ENCODE measurements at places on chromosomes 2 and 18. TPM values are rescaled to one million over a fixed set of nuclear protein-coding genes. Genes with fewer than 3 reads are reported as not detected.

DNA sequence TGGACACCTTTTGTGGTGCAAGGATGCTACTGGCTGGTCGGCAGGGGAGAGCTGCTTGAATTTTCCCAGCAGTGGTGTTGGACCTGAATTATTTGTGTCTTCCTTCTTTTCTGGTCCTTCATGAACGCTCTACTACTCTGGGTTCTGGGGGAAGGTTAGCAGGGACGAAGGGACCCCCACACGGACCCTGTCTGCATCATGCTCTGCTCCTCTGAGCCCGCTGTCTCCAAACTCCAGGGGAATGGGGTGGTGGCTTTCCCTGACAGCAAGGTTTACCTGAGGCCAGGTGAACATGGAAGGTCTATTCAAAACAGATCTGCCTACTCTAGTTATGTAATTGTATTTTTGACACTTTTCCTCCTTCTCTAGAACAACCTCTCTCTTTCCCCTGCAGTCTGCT, 168.5 kb upstream of the PXDN start:
- DNase-seq = no peak

- DNase-seq = no peak
Observed at GRCh38 chr2:221397187-221397586, 174.9 kb downstream of the EPHA4 start.

Gene CCDC150
- total RNA-seq = 1.2 TPM

Gene ZAP70
- total RNA-seq = 1.2 TPM

DNA sequence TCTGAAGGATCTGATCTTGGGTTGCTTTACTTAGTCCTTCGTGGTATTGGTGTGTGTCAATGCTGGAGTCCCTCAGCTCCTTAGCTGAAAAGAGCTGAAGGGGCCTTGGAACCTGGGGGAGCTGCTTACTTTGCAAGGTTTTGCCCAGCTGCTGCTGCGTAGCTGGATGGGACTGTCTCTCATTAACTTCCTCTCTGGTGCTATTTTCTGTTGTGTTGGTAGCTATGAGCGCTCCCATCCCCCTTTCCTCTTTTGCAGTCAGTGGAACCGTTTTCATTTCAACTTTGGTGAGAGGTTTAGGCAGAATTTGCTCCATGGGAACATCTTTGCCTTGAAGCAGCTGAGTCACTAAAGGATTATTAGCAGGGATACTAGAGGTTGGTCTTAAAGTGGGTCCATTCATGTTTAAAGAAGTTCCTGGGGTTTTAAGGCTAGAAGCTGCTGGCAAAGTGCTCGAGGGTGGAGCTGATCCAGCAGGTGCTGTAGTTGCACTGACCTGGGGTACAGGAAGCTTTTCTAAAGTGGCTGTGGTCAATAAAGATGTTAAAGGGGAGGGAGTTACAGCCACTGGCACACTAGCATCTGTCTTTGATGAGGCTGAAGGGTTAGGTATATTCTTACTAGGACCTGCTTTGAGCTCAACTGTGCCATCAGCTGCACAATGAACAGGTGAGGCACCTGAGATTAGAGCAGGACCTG, 69.9 kb upstream of the DTNB start:
- no peak for DNase-seq

GRCh38 chr2:166127217-166128155, at the start of gene SCN1A:
SCN1A (minus strand) TSS chr2:166128020; CDS start chr2:166073621, 54,399 bp downstream.
- DNase-seq = no peak

Gene VSNL1
- total RNA-seq = 2.1 TPM

DNA sequence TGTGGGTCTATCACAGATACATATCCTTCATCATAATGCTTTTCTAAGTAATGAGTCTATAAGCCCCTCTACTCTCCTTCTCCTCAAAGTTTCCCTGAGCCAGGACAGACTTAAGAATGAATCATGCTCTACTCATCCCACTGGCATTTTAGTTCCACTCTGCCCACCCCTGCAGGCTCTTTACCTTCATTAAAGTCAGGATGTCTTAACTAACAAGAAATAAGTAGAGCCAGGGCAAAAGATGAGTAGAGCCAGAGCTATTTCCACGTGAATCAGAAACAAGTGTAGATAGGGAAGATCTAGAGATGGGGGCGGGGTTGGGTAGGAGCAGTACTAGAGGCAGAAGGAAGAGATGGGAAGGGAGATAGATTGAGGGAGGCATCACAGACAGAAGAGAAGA, 790.5 kb downstream of the RNF144A start:
- no peak for DNase-seq

Gene PROKR1
- total RNA-seq = not detected

GRCh38 chr2:217445723-217446122, 557.1 kb downstream of the TNS1 start:
- peak; percentile 64 for DNase-seq

Gene RGPD3
- 0.42 TPM for total RNA-seq

Gene GPR155
- 41.9 TPM for total RNA-seq

GRCh38 chr2:154497019-154497418, 201.5 kb upstream of the KCNJ3 start:
- no peak for DNase-seq

GRCh38 chr18:55790296-55790695, 202.3 kb upstream of the TCF4 start:
- no peak for DNase-seq

Gene UGT1A6
- not detected for total RNA-seq

DNA sequence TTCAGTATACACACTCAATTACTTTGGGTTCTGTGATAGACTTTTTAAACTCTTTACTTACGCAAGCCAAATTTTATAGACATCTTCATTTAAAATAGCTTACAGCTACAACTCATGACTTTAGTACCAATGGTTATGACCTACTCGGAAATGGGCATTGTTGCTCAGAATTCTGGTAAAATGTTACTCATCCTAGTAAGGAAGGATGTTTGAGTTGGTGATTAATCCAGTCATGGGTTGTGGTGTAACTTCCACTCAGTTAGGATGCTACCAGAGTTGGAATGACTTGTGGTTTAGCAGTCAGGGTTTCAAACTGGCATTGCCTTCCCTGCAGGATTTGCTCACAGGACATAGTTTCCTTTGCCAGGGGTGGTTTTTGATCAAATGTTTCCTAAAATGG, 7.4 kb upstream of the NPC1 start:
- no peak for DNase-seq

DNA sequence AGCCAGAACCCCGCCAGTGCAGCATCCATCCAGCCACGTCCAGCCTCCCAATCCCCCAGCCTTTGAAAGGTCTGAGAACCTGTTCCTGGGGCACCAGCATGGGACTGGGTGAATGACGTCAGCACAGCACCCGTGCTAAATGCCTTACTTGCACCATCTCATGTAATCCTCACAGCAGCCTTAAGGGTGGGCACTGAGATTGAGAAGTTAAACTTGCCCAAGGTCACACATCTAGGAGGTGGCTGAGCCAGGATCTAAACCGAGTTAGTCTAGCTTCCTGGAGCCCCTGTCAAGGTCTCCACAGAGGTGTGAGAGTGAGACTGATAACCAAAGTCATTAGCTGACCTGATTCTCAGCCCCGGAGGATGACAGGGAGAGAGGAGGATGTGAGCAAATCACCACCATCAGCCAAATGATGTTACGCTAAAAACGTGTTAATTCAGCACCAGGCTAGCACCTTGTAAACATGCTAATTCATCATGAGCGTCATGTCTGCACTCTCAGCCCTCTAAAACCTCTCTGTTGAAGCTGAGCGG, 4.6 kb downstream of the CD8A start:
- DNase-seq = no peak

DNA sequence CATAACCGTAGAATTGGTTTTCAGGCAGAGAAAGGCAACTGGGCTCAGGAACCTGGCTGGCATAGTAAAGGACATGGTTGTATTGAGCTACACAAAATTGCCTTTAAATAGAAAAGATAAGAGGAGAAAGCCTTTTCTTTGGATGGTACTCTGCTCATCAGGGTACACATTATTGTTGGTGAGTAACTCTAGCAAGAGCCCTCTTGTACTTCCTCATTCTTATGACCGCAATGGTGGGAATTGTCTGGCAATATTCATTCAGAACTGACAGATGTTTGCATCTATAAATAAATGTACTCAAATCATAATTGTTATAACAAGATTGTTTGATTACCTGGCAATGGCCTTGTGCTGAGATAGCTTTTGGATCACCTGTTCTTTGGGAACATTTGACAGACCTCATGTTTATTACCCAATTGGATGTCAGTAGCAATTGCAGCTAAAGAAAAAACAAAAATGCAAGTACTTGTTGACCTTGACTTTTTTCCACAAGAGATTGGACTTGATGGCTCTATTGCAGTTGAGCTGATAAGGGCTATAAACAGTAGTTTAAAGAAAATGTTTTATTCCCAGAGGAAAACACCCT, 43.9 kb downstream of the MEIS1 start:
- no peak for DNase-seq

DNA sequence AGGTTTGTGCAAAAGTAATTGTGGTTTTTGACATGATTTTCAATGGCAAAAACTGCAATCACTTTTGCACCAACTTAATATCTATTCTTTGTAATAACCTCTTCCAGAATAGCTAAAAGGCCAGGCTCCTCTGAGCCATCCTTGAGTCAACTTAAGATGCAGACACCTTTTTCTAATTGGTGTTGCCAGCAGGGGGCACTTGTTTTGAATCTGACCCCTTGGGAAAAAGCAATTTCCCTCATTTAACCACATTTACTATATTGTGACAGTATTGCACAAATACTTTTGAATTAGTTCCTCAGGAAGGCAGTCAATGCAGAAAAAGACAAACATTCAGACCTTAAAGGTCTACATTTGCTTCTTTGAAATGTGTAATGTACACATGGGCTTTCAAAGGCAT, 78.6 kb upstream of the GALNT5 start:
- DNase-seq = no peak

Gene PLB1
- 11.1 TPM for total RNA-seq

DNA sequence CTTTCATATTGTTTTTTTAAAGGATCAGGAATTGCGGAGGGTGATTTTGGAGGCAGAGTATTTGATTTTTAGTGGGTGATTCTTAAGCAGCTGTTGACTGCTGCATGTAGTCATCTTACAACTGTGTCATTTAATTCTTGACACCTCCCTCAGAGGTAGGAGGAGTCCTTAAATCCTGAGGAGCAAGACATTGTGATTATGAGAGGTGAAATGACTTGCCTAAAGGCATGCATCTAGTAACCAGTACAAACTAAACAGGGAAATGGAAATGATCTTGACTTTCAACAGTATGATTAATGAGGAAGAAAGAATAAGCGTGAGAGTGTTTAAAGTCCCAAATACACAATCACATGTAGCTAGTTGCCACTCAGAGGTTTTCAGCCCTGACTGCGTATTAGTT, 440.7 kb downstream of the THSD7B start:
- no peak for DNase-seq

DNA sequence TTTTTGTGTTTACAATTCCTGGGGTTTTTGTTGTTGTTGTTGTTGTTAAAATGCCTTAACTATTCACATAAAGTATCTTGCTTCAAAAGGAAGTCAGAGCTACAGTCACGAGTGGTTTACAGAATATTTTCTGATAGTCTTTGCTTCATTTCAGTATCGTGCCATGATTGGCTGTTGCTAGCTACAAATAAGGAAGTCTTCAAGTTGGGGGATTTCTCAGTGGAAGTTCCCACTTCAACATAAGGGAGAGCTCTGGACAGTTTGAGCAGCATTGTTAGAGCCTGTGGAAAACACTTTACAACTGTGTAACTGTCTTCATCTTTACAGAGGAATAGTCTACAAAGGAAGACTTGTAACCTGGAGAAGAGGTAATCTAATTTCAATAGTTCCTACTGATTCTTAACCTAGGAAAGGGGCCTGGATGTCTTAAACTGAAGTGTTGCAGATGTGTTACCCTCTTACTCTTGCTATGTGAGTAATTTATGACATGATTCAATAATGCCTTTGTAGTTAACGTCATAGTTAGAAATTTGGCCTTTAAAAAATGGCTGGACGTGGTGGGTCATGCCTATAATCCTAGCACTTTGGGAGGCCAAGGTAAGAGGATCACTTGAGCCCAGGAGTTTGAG, 23.4 kb upstream of the TANK start:
- no peak for DNase-seq

GRCh38 chr2:195382186-195382585, 274.8 kb upstream of the SLC39A10 start:
- no peak for DNase-seq

DNA sequence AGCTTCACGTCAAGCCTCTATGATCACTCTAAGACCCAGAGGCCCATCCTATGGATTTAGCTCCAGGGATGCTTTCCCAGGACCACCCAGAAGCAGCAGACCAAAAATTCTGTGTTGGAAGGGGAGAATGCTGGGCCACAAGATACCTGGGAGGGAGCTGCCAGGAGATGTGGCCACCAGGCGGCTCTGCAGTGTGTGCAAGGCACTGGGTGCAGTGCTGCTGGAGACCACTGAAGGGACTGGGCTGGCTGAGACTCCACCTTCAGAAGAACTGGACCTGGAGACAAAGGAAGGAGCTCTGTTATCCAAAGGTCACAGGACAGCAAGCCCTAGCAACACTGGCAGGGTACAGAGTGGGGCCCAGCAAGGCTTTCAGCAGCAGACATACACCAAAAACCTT, 34.0 kb downstream of the KANSL3 start:
- no peak for DNase-seq

DNA sequence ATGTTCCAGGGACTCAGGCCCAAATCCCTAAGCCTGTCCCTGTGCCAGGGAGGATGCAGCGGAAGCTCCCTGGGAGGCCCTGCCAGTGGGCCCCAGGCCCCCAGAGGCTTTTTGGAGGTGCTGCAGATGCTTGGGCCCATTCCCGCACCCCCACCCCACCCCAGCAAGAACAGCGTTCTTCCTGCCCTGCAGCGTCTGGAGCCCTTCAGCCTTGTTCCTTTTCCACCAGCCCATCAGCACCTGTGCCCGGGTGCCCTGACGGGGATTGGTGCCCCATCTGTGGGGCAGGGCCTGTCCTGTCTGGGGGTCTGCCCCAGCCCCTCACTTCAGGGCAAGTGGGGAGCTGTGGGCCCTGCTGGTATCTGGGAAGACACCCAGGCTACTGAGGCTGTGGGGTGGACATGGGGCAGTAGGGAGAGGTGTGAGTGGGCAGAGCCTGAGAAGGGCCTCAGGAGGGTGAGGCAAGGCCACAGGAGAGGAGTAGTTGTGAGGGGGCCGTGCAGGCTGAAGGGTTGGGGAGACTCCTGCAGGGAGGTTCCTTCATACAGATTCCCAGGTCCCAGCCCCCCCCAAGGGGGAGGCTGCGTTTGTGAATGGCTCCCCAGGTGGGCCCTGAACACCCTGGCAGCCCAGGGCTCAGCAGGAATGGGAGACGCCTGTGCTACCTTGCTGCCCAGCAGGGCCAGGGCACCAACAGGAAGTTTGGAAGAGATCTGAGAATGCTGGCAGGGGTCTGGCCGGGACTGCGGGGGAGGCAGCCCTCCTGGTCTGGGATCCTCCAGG, 2.4 kb downstream of the RNPEPL1 start:
- no peak for DNase-seq

DNA sequence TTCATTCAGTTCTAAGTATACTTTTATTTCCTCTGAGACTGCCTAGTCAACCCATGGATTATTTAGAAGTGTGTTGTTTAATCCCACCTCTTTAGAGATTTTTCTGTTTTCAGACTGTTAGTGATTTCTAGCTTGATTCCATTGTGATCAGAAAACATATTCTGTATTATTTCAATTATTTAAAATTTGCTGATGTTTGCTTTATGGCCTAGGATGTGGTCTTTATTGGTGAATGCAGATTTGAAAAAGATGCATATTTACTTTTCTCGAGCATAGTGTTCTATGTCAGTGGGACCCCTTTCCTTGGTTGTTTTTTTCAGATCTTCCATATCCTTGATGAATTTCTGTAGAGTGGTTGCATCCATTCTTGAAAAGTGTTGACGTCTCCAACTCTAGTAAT, 487.2 kb upstream of the HS6ST1 start:
- no peak for DNase-seq

Gene TEKT4
- total RNA-seq = not detected
